ENCODE measurements at places on chromosomes 3 and 15.

DNA sequence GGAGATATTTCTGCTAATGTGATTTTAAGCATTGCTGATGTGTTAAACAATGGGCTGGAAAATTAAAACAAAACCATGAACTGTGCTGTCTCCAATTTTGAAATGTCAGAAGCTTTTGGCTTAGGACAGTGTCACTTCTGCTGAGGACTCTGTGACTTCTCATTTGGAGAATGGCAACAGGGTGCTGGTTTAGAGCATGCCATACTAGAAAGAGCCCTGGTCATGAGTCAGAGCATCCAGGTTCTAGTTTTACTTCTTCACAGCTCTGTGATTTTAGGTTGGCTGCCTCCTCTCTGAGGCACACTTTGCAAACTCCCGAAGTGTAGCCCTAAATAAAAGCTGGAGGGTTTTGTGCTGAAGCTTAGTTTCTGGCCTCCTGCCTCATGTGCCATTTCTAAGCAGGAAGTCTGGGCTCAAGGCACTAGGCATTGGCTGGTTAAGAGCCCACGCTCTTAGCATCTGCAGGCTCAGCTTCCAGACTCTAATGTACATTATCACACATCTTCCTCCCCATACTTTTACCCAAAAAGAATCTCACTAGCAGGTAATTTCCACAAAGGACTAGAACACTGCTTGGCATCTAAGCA lies 193.8 kb downstream of the CNTN3 start:
- DNase-seq, result no peak

DNA sequence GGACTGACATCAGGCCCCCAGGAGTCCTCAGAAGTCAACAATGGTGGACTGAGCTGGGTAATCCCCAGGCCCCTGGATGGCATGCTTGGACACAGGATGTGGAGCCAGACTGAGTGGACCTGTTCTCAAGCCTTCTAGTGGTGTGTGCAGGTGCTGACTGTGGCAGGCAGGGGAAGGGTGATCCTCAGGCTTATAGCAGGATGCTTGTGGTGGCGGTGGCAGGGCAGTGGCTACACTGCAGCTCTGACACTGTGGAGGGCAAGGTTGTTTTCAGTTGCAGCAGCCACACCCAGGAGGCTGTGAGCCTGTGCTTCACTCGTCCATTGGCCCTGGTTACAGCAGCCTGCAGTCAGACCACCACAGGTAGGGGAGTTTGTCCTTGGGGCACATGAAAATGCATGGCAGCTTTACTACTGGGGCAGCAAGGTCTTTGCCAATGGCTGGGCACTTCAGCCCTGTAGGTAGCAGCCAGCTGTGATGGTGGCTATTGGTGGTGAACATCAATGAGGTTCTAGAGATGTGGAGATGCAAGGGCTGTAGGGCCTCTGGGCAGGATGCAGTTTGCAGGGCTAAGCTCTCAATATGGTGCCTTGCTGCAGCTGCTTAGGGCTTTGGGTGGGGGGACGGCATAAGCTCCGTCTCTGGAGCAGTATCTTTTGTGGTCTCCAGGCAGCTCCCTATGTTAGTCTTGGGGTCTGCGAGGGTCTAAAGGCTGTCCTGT lies 17.5 kb upstream of the MYO5A start:
- no peak for DNase-seq

DNA sequence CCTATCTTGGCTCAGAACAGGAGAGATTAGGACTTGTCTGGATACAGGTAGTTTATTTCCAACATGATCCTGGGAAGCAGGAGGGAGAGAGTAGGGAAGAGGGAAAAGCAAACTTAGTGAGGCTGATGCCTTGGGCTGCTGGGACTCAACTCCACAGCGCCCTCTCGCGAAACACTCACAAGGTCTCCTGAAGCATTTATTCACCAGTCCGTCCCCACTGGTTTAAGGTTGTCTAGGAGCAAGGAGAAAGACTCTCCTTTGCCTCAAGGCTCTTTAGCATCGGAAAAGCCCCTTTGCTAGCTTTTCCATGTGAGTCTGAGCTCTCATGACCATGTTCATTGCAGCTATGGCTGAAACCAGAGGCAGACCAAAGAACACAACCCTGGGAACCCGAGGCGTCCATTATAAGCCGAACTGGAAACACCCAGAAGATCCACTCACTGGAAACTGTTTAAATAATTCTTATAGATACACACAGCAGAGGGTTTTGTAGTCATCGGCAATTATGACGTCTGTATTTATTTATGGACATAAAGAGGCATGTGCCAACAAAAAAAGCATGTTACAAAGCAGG lies 244.5 kb downstream of the CD47 start:
- DNase-seq, result peak; percentile 31

DNA sequence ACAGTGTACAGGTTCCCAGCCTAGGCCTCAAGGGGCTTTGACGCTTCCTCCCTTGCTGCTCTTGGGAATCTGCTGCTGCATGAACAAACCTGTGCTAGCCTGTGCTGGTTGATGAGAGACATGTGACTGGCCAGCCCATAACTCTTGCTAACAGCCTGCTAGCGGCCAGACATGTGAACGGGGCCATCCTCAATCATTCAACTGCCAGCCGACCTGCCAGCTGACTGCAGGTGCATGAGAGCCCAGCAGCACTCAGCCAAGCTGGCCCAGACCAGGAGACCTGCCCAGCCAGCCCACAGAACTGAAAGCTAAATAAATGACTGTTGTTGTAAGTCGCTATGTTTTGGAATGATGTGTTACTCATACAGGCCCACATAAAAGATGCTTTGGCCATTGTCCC lies 82.4 kb upstream of the DLG1 start:
- DNase-seq, result no peak

DNA sequence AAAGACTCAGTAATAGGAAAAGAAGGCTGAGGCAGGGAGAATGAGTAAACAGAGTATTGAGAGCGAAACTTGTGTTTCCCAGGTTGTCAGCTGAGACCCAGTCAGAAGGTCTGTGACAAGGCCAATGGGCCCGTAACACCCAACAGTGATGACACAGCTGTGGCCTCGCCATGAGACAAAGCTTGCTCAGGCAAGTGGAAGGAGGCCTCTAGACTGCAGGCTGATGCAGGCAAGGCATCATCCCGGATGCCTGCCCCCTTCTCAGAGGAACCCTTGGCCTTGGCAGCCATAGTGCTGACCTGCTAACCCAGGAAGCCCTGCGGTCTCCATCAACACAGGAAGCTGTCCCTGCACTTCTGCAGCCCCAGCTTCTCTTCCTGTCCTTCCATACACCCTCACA lies 15.4 kb downstream of the RAB6B start:
- no peak for DNase-seq

DNA sequence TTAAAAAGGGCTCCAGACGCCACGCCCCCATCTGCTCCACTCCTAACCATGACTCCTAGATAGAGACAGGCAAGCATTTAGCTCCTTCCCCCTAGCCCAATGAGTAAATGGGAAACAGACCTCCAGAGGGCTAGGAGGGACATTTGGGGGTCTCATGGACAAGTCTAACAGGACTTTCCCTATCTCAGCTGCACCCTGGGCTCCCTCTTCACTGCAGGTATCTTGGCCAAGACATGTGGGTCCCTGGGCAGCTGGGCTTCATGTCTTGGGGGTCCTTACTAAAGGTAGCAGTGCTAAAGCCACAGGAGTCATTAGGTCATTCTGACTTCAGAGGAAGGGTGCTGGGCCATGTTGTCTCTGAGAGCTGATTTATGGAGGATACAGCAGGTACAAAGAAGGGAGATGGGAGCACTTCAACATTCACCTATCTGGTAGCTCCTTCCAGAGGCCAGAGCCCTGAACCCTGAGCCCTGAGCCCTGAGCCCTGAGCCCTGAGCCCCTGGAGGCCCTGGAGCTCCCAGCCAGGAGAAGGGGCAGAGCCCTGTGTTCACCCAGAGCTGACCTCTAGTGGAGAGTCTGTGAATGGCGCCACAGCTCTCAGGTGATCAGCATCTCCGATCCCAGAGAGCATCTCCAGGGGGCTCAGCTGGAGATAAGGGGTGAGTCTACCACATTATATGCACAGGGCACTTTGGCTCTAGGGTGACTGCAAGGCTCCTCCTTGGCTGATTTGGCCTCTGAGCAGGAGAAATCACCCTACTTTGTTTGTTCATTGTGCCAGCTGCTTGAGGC lies 40.1 kb upstream of the EPHB1 start:
- DNase-seq, result peak; percentile 14

- DNase-seq, result no peak
These were observed 329.5 kb upstream of the AZI2 start for GRCh38 chr3:28678086-28678485.

DNA sequence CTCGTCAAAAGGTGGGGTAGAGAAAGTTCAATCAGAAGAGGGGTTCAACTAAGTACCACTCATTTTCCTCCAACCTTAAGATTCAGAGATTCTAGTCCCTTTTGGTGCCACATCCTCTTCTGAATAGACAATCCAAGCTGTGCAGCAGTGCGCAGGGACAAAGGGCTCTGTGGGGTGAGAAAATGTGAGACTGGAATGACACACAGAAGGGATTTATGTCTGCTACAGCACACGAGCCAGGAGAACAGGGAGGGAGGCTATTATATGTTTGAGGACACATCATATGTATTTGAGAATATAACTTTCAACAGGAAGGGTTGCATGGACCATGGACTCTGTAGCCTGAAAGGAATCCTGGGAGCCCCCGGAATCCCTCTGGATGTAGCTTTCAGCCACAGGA lies 33.0 kb downstream of the LSM3 start:
- no peak for DNase-seq

- no peak for DNase-seq
These were observed 66.5 kb downstream of the MAGEF1 start for GRCh38 chr3:184645336-184645735.

- no peak for DNase-seq
These were observed 246.3 kb upstream of the SEMA6D start for GRCh38 chr15:47470983-47471382.

- no peak for DNase-seq
These were observed 40.4 kb downstream of the ACSBG1 start for GRCh38 chr15:78193731-78194567.

DNA sequence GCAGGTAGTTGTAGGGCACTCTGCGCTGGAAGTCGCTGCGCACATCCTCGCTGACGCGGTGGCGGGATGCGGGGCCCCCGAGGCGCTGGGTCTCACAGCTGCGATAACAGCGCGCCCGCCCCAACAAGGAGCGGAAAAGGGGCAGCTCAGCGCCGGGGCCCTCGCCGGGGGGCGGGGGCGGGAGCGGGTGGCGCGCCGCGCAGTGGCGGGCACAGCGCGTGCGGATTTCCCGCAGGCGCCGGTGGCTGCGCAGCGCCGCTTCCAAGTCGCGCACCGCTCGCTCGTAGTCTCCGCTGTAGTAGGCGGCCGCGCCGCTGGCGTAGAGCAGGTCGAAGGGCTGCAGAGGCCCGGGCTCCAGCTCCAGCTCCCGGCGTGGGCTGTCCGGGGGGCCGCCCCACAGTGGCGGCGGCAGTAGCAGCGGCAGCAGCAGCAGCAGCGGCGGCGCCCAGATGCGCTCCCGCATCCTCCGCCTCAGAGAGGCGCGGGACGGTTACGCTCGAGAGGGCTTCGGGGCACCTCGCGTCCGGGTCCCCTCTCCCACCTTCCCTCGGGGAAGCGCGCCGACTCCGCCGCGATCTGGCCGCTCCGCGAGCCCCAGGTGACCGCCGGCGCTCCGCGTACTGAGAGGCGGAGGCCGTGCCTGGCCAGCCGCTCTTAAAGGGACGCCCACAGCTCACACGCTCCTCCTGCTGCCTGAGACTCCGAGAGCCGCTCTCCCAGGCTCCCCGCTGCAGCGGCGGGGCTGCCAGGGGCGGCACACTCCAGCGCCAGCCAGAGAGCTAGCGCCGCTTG lies at the start of gene P3H2:
Gene P3H2 (minus strand): TSS at position 629 of the 792 bp plus-strand sequence. CDS start 166 bp downstream, at position 463.
- peak; percentile 92 for DNase-seq
